Activated CD8-positive, alpha-beta T cell treated with anti-CD3 and anti-CD28 coated beads for 36 hours (primary cell): ENCODE measurements at places on chromosomes 1 and 21. TPM values are rescaled to one million over a fixed set of nuclear protein-coding genes. Genes with fewer than 3 reads are reported as not detected.

The FCRL1 gene
- 0.29 TPM for total RNA-seq

The ZNF648 gene
- total RNA-seq: not detected

The TRAF3IP3 gene
- total RNA-seq: 194 TPM

The KCNJ15 gene
- 0.43 TPM for total RNA-seq

The RBP7 gene
- total RNA-seq: not detected

- no peaks in the 10 kb centered on the region for H3K4me1 ChIP-seq
- H3K4me3 ChIP-seq: no peak overlapping the region
- no peak overlapping the region for H3K27ac ChIP-seq
- H3K27me3 ChIP-seq: peaks cover 23% of the 10 kb centered on the region
Observed at GRCh38 chr1:227472772-227473171, 90.6 kb upstream of the ZNF678 start.

DNA sequence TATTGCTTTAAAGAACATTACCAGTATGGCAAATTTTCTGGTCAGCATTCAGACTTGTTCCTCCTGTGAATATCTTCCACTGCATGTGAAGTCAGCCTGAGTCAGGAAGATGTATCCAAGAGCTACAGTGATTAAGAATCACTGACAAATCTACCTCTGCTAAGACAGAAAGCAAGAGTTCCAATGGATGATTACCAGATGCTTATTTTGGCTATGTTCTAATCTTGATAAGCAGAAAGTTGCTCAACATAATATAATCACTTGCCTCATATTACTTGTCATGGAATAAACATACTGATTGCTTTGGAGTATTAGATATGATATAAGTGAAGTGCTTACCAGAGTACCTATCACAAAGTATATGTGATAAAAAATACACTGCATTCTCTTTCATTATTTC is 738.1 kb downstream of the ADGRL2 start:
- no peak overlapping the region for H3K4me3 ChIP-seq
- no peaks in the 10 kb centered on the region for H3K36me3 ChIP-seq
- H3K27ac ChIP-seq: no peak overlapping the region
- DNase-seq: no peak
- H3K27me3 ChIP-seq: no peaks in the 10 kb centered on the region
- no peaks in the 10 kb centered on the region for H3K4me1 ChIP-seq

DNA sequence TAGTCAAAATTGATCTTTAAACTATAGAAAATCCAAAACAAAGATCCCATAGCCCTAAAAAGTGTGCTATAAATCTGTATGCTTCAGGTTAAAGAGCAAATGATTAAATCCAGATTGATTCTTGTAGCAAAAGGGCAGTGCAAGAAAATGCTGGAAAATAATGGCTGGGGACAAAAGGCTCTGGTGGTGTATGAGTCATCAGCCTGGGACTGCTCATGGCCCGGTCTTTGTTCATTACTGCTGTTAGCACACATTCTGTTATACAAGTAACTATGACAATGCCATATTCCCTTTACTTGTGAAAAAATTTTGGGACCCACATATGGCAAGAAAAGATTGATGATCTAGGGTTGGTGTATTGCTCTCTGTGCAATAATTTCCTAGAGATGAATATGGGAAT is 89.1 kb downstream of the RWDD3 start:
- no peak for DNase-seq
- H3K36me3 ChIP-seq: no peaks in the 10 kb centered on the region
- H3K27ac ChIP-seq: no peak overlapping the region
- peaks cover 13% of the 10 kb centered on the region for H3K27me3 ChIP-seq
- H3K4me3 ChIP-seq: no peak overlapping the region

GRCh38 chr1:59151387-59151761 is 145.5 kb upstream of the FGGY start:
- H3K36me3 ChIP-seq: no peaks in the 10 kb centered on the region
- no peak for DNase-seq
- H3K27me3 ChIP-seq: no peaks in the 10 kb centered on the region
- no peak overlapping the region for H3K27ac ChIP-seq
- H3K4me3 ChIP-seq: no peak overlapping the region
- H3K4me1 ChIP-seq: peaks cover 22% of the 10 kb centered on the region

DNA sequence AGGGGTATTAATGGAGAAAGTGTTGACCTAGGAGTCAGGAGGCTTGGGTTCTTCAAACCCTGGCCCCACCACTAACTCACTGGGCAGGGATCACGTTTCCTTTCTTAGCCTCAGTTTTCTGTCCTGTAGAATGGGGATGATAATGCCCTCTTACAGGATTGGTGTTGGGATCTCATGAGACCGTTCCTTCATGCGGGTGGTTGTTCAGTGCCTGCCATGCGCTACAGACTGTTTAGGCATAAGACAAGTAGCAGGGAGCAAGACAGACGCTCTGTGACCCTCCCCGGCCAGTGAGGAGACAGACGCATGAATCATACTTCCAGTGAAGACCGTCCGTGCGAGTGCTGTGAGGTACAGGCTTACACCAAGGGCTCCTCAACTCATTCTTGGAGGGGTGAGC is 81.7 kb downstream of the MAN1C1 start:
- H3K27me3 ChIP-seq: no peaks in the 10 kb centered on the region
- peaks cover 37% of the 10 kb centered on the region for H3K4me1 ChIP-seq
- DNase-seq: peak; percentile 48
- H3K4me3 ChIP-seq: no peak overlapping the region
- H3K36me3 ChIP-seq: no peaks in the 10 kb centered on the region

GRCh38 chr1:235601104-235601503 is 48.5 kb downstream of the GNG4 start:
- H3K4me3 ChIP-seq: no peak overlapping the region
- H3K4me1 ChIP-seq: no peaks in the 10 kb centered on the region
- H3K27me3 ChIP-seq: no peaks in the 10 kb centered on the region

GRCh38 chr1:18734001-18734400 is 103.4 kb downstream of the PAX7 start:
- no peak overlapping the region for H3K27ac ChIP-seq
- H3K27me3 ChIP-seq: peaks cover 12% of the 10 kb centered on the region
- no peaks in the 10 kb centered on the region for H3K4me1 ChIP-seq
- no peaks in the 10 kb centered on the region for H3K36me3 ChIP-seq

- H3K4me1 ChIP-seq: peaks cover 17% of the 10 kb centered on the region
- no peaks in the 10 kb centered on the region for H3K36me3 ChIP-seq
- no peak overlapping the region for H3K27ac ChIP-seq
- H3K4me3 ChIP-seq: no peak overlapping the region
- H3K27me3 ChIP-seq: peaks cover 9% of the 10 kb centered on the region
Observed at GRCh38 chr1:158290321-158290844, 660 bp downstream of the CD1C start.

DNA sequence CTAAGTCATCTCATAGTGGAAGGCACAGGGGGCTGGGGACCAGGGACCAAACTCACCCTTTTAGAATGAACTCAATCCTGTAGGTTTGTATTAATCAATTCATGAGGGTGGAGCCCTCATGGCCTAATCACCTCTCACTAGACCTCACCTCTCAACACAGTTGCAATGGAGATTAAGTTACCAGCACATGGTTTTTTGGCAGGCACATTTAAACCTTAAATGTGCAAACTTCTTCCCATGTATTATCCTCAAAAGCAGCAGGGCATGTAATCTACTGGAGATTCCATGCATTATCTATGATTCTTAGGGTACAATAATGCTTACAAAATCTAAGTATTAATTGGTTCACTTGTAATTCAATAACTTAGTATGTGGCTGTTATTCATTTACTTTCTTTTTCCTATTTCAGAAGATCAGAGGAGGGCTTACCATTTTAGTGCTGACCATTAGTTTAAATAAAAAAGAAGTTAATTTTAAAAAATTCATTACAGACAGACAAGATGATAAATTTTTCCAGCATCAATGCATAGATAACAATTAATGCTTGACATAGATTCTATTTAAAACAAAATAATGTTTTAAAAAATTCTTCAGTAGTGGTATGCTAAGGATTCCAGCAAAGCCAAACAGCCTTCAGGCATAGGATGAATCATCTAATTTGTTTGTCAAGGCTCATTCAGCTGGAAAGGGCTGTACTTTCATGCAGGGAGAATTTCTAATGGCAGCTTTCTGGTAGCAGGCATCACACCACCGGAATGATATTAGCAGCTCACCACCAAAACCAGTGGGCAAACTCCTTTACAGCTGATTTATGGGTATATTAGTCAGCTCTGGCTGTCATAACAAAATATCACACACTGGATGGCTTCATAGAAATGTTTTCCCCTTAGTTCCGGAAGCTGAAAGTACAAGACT is 124.6 kb upstream of the ZNF648 start:
- no peaks in the 10 kb centered on the region for H3K4me1 ChIP-seq
- H3K4me3 ChIP-seq: no peak overlapping the region
- H3K36me3 ChIP-seq: no peaks in the 10 kb centered on the region
- no peak for DNase-seq
- peaks cover 4% of the 10 kb centered on the region for H3K27me3 ChIP-seq

- no peaks in the 10 kb centered on the region for H3K4me1 ChIP-seq
- no peaks in the 10 kb centered on the region for H3K36me3 ChIP-seq
- DNase-seq: no peak
- H3K27ac ChIP-seq: no peak overlapping the region
- H3K27me3 ChIP-seq: peaks cover 38% of the 10 kb centered on the region
- H3K4me3 ChIP-seq: no peak overlapping the region
Observed at GRCh38 chr1:159250638-159251216, 46.1 kb downstream of the ACKR1 start.

DNA sequence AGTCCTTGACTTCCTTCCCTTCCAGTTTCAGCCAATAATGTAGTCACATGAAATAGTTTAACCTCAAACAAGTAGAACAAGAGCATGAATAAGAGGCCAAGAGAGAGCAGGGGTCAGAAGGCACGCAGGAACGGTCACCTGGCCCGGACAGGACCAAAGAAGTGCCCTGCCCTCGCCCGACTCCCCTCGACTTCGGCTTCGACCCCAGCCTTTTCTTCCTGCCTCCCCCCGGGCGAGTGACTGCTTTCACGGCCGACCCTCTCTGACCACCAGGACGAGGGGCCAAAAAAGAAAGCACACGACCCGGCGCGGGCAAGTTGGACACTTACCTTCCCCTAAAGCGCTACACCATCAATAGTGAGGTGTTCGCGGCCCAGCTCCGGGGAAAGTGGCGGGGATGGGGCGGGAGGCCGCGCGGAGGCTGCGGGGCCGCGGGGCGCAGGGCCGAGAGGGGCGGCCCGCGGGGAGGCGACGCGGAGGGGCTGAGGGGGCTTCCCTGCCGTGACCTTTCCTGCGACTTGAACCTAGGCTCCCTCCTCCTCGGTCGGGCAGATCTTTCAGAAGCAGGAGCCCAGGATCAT is 519 bp downstream of the RERE start:
- H3K4me1 ChIP-seq: peaks cover 49% of the 10 kb centered on the region
- peaks cover 3% of the 10 kb centered on the region for H3K27me3 ChIP-seq
- no peaks in the 10 kb centered on the region for H3K36me3 ChIP-seq
- H3K4me3 ChIP-seq: peak overlapping the region; percentile 90
